ENCODE measurements at places on chromosomes 5 and 9.

DNA sequence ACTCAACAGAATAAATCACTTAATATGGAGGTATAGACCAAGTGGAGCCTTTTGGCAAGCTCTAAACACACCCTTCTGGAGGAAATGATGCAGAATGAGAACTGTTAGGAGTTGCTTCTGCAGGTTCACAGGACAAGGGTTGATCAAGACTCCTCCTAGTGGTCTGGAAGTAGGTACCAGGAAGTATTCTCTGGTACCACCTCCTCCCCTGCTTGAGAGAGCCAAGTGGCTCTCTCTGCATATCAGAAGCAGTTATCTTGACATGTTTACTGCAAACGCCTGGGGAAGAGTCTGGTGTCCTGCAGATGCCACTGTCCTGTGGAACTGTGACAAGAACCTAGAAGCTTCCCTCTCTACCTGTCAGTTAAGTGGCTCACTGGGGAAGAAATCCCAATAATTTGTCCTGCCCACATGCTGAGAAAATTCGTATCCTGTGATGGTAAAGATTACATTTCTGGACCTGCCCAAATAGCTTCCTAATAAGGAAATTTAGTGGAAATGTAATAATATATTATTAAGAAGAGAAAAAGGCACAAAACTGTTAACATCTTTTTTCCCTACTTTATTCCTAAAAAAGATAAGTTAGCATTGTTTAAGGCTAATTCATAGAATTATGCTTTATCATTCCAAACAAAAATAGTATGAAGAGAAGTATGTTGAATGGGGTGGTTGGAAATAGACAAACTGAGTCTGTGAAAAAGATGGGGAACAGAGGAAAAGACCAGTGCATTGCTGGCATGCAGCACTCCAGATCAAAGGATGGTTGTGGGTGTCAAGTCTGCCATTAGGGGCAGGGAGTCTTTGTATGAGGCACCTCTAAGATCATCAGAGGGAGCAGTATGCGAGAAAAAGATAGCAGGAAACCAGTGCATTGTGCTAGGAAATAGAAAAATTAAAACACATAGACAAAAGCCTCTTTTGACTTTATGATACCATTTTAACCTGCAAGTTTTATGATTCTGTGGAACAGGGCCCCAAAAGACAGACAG is 118.8 kb downstream of the CDC42SE2 start:
- DNase-seq: no peak

- DNase-seq: no peak
Measured at GRCh38 chr5:68494771-68495170, 279.2 kb downstream of the PIK3R1 start.

DNA sequence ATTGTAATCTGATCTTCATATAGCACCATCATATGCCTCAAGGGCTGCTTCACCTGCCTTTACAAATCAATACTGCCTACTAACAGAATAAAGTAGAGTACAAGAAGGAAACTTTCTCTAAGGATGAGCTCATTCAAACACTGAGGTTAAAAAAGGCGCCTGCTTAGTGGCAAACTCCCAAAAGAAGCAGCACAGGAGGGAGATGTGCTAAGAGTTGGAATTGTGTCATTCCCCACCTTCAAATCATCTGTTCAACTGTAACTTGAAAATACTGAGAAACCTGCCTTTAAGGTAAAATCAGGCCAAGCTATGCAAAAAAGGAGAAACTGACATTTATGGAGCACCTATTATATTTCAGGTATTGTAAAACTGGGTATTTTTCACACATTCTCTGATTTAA is 560.6 kb downstream of the PTPRD start:
- no peak for DNase-seq

- no peak for DNase-seq
Measured at GRCh38 chr5:20109326-20109725, 121.3 kb upstream of the CDH18 start.

DNA sequence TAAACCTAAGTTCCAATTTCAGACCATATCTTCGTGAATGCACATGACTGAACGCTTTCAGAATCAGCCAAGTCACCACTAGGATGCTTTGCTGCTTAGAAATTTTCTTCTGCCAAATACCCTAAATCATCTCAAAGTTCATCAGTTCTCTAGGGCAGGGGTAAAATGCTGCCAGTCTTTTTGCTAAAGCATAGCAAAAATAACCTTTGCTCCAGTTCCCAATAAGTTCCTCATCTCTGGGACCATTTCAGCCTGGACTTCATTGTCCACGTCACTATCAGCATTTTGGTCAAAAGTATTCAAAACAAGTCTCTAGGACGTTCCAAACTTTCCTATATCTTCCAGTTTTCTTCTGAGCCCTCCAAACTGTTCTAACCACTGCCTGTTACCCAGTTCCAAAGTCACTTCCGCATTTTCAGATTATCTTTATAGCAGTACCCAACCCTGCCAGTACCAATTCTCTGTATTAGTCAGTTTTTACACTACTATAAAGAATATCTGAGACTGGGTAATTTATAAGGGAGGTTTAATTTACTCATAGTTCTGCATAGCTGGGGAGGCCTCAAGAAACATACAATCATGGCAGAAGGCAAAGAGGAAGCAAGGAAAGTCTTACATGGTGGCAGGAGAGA is 74.8 kb downstream of the NR3C1 start:
- DNase-seq: no peak

DNA sequence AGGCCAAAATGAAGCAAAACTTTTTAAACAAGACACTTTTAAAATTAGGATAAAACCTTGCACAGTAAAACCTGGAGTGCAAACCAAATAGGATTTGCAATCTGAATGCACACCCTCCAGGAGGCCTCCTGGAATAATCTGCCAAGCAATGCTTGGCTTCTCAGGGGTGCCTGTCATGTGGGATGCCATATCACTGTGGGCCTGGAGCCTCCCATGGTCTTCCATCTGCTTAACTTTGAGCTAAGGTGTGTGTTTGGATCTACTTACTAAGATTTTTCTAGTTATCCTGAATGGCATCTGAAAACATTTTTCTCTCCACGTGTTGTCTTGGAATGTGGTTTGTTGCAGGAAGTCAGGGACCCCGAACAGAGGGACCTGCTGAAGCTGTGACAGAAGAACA is 52.1 kb downstream of the RGS7BP start:
- no peak for DNase-seq

GRCh38 chr9:124928116-124928515 is 12.8 kb downstream of the GOLGA1 start:
- no peak for DNase-seq

DNA sequence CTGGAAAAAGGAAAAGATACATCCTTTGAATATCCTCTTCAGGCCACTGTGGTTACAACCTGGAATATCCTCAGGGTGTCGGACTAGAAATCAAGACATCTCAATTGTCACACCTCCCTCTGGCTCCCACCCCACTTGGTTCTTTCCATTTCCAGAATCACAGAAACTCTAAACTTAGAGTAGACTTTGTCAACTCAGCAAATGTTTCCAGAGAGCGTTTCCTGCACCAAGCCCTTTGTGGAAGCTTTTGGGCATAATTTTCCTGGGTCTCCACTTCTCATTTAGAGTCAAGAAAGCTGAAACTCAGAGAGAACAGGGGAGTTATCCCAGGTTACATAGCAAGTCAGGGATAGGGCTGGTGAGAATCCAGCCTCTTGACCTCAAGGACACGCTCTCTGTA is 108.8 kb downstream of the ASTN2 start:
- no peak for DNase-seq

DNA sequence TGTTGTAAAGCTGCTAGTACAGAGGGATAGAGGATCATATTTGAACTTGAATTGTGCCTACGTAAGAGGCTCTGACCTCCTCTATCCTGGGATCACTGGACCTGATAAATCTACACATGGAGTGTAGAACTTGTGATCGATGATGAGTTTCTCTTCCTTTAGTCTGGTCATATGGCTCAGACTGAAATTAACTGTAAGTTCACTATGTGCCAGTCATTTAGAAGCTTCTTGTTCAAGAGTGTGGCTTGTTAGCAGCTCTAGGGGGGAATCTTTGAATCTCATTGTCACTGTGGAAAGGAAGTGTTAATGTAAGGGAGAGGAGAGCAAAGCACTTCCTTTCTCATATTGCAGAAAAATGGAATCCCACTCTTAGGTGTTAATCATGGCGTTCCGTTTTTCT is 12.1 kb downstream of the ZBTB34 start:
- no peak for DNase-seq

- DNase-seq: no peak
Measured at GRCh38 chr9:113476511-113476916, 13.0 kb downstream of the RGS3 start.

GRCh38 chr5:18010053-18010452 is 375.8 kb downstream of the TAF11L14 start:
- DNase-seq: no peak

DNA sequence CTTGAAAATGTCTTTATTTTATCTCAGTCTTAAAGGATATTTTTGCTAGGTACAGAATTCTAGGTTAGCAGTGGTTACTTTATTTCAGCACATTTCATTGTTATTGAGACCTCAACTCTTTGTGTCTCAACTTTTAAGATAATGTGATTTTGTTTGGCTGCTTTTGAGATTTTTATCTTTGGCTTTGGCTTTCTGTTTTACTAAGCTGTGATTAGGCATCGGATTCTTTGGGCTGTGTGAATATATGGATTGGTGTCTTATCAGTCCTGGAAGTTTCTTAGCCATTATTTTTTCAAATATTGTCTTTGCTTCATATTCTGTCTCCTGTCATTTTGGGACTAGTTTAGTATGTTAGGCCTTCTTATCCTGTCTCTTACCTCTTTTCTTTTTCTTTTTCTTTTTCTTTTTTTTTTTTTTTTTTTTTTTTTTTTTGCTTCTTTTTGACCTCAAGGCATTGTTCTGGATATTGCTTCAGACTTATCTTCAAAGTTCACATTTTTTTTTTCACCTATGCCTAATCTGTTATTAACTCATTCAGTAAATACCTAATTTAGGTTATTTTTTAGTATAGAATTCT is 20.1 kb upstream of the APC start:
- no peak for DNase-seq

DNA sequence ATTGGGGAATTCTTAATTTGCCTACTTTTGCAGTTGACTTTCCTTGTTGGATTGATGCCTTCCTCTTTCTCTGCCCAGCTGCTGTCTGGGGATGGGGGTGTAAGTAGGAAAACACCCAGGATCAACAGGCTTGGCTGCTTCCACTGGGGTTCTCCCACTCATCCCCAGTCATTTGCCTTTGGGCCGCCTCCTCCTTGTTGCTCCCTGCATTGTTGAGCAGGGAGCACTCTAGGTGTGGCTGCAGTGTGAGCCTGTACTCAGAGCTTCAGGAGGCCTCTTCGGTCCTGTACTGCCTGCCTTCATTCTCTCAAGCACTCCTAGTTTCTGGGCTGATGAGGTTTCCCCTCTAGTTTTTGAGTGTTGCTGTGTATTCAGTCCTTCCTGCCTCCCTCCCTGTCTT is 12.1 kb downstream of the RHOBTB3 start:
- DNase-seq: no peak

- no peak for DNase-seq
Measured at GRCh38 chr9:120663380-120663779, 50.9 kb downstream of the MEGF9 start.

DNA sequence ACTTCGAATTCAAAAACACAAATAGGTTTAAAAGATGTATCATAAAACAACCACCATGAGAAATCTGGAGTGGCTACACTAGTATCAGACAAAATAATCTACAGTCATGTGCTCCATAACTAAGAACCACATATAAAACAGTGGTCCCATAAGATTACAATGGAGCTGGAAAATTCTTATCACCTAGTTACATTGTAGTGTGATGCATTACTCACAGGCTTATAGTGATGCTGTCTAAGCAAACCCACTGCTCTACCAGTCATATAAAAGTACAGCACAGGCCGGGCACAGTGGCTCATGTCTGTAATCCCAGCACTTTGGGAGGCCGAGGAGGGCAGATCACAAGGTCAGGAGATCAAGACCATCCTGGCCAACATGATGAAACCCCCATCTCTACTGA is 160.1 kb downstream of the ROR2 start:
- DNase-seq: no peak

GRCh38 chr5:158953929-158954534 is 145.7 kb downstream of the EBF1 start:
- DNase-seq: peak; percentile 11

DNA sequence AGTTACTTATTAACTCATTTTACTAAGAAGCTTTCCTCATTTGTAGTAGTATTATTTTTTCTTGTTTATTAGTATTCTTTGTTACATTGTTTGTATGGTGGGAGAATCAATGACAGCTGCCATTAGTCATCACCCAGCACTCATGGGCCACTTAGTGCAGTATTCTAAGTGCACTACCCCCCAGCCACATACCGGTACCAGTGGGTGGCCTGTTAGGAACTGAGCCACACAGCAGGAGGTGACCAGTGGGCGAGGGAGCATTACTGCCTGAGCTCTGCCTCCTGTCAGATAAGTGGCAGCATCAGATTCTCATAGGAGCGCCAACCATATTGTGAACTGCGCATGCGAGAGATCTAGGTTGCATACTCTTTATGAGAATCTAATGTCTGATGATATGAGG is 24.2 kb upstream of the CAMLG start:
- DNase-seq: no peak

GRCh38 chr9:82598241-82599039 is 464.5 kb downstream of the RASEF start:
- DNase-seq: no peak

DNA sequence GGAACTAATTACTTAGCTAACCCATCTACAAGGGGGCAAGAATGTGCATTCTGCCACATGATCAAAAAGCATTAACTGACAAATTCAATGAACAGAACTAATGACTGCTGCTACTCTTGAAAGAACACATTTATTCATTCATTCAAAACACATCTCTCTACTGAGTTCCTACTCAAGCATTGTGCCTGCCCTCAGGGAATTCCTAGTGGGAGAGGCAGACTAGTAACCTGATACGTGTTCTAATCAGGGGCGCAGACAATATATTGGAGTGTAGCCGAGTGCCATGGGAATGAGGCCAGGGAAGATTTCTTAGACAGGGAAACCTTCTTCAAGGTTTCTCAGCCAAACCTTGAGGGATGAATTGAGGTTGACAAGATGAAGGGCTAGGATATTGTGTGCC is 56.7 kb upstream of the PAPPA start:
- no peak for DNase-seq

GRCh38 chr9:6054280-6055099 is 39.1 kb upstream of the RANBP6 start:
- DNase-seq: no peak

GRCh38 chr9:79581388-79581787 is 9.6 kb downstream of the TLE4 start:
- DNase-seq: no peak

Measured in GM12892 (cell line).